Stimulated activated CD4-positive, alpha-beta T cell treated with anti-CD3 and anti-CD28 coated beads, TNF-alpha, amount 100 ng/mL, for 1 hour (primary cell): ENCODE measurements at places on chromosomes 6 and 20.

DNA sequence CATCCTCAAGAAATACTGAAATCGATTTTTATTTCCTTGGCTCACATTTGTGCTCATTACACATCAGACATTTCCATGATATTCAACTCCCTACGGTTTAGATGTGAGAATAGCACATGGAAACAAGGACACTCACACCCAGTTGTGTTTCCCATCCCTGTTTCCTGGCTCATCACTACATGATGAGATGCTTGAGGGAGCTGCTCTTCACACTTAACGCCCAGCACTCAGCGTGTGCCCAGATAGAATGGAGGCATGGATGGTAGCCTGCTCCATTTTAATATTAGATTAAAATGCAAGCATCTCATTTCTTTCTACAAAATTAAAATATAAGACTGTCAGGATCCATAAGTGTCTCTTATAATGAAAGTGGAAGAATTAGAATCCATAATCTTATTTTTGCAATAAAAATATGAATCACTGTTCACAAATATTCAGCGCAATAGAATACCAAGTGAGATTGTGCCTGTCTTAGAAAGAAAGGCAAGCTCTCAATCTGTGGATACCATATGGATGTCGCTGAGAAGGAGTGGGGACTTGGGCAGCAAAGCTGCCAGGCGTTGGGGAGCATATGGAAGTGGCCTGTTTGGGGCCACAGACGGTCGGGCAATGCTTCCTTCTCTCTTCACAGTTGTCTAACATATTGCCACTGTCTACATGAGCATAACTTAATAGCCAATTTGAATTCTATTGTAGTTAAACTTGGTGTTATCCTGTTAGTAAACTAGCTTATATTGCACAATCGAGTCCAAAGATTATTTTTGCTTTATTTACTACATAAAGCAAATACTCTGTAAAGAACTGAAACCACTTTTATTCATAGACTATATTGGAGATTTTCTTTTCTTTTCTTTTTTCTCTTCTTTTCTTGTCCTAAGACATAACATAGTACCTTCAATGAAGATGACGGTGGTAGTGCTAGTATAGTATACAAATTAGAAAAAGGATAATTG, 206.8 kb upstream of the QKI start:
- DNase-seq: no peak

DNA sequence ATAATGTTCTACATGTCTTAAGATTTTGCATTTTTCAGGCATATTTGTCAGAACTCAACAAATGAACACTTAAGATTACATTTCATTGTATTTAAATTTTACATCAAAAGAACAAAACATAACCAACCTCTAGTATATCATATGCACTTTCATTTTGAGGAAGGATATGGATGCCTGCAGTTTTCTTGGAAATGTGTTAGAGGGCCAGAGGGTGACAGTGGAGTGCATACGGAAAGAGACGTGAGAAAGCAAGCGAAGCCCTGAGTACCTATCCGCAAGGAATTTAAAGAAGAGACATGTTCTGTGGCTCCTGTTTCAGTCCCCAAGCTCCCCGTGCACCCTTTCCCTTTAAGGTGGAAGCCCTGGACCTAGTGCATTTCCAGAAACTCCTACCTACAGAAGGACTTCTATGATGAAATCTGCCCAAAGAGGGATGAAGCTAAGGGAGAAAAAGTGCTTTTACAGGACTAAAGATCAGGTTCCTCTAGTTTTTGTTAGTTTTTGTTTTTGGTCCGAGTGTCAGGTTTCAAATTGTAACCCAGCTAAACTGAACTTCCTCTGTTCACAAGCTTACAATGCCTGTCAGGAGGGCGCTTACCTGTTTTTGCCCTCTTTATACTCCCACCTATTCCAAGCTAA, 38.8 kb downstream of the EZR start:
- DNase-seq: no peak

GRCh38 chr20:5550733-5551529, 199.3 kb upstream of the SHLD1 start:
- DNase-seq: no peak

DNA sequence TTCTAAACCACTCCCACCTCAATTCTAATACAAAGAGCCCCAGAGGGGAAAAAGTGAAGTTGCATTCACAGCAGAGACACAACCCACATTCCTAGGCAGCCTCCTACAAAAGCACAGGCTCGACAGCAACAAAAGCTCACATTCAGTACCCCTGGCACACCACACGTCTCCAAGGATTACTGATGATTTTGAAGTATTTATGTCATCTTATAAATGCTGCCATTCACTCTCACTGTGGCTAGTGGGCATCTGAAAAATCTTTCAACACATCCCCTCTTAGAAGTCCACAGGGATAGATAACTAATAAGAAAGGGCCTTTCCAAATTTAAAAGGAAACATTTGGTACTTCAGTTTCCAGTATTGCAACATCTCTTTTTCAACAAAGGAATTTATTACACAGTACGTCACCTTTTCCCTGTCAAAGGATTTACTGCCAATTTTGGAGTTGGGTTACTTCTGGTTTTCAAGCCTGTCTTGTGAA, 146.7 kb downstream of the TASP1 start:
- DNase-seq: no peak

DNA sequence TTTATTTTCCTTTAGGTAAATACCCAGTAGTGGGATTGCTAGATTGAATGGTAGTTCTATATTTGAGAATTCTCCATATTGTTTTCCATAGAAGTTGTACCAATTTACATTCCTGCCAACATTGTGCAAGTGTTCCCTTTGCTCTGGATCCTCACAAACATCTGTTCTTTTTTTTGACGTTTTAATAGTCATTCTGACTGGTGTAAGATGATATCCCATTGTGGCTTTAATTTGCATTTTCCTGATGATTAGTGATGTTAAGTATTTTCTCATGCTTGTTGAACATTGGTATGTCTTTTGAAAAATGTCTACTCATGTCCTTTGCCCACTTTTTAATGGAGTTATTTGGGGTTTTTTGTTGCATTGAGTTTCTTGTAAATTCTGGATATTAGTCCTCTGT, 85.6 kb downstream of the UBE3D start:
- DNase-seq: no peak

GRCh38 chr20:49747707-49748524, 34.2 kb upstream of the B4GALT5 start:
- no peak for DNase-seq

- no peak for DNase-seq
These were observed 78.1 kb upstream of the TRAF3IP2 start for GRCh38 chr6:111683749-111684267.

GRCh38 chr20:20490673-20491072, 122.8 kb downstream of the INSM1 start:
- DNase-seq: no peak

DNA sequence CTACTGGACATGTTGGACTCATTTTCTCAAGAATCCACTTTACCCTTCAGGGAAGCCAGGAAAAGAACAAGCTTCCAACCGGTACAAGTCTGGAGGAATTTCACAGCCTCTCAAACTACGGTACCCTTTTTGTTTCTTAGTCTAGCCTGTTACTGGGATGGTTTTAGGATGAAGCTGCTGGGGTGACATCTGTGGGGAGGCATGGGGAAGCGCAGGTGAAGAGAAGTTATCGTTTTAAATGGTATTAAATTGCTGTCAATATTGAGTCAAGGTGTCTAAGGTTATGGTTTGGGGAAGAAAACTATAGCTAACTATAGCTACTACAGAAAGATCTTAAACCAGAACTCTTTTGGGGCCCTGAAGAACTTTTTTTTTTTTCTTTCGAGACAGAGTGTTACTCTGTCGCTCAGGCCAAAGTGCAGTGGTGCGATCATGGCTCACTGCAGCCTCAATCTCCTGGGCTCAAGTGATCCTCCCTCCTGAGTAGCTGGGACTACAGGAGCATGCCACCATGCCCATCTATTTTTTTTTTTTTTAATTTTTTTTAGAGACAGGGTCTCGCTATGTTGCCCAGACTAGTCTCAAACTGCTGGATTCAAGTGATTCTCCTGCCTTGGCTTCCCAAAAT, 128.7 kb downstream of the RIN2 start:
- no peak for DNase-seq

GRCh38 chr6:41411961-41412360, 76.6 kb downstream of the NCR2 start:
- no peak for DNase-seq

- DNase-seq: no peak
These were observed 101.9 kb upstream of the NUP153 start for GRCh38 chr6:17808609-17809008.

DNA sequence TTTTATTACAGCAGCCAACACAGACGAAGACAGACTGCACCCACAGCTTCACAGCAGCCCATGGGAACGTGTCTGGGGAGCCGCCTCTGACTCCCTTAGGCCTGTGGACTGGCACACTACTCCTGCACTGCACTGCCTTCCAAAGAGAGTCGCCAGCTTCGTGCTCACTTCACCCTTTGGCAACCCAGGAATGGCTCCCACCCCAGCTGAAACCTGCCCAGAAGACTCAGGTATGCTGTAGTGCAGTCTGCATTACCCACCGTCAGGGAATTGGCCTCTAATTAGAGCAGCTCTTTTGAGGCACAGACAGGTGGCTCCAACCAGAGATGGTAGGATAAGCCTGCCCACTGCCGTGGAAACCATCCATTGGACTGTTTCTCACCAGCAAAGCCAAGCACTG, 39.9 kb upstream of the FRMD1 start:
- DNase-seq: no peak

GRCh38 chr6:138507977-138508675, 8.8 kb upstream of the NHSL1 start:
- DNase-seq: no peak

GRCh38 chr6:36873115-36873514, 1.5 kb downstream of the PPIL1 start:
- DNase-seq: no peak

DNA sequence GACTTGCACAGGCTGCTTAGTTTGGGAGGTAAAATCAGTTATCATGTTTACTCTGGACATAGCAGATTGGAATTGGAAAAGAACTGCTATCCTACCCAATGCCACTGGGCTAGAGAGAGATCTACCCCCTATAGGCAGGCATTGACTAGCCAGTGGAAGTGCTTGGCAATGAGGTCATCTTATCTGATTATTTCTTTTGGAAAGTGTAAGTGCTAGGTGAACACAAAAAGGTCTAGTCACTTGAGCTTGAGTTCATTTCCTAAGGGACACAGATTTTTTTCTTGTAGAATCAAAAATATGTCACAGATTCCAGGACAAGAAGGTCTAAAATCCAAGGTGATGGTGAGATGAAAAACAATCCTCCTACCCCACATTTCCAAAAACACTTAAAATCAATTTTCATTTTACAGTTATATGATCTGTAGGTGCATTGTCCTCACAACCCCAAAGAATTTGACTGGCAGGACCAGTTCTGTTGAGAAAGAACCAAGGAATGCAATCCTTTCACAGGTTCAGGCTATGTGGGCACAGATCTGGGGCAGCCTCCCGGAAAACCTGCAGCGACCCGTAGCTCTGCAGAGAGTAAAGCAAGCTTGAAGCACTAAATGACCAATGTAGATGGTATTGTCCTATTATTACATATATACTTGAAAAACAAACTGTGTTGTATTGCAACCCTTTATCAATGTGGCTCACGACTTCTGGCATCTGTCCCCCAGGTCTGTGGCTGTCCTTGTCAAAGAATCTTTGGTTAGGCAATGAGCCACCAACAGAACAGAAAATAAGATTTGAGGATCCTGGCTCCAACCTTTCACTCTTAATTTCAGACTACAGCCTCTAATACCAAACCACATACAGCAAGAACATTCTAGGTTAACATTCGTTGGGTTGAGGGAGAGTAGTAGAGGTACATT, 67.3 kb upstream of the ADTRP start:
- no peak for DNase-seq
